ENCODE measurements at places on chromosomes 1 and 21.

GRCh38 chr1:154193821-154194220 is 1.9 kb upstream of the TPM3 start:
- DNase-seq = no peak

- no peak for DNase-seq
Observed at GRCh38 chr1:211947396-211948295, 87.7 kb downstream of the INTS7 start.

- no peak for DNase-seq
Observed at GRCh38 chr1:180237869-180238476, 7.9 kb downstream of the LHX4 start.

- DNase-seq = no peak
Observed at GRCh38 chr1:205416322-205416721, 5.5 kb downstream of the LEMD1 start.

DNA sequence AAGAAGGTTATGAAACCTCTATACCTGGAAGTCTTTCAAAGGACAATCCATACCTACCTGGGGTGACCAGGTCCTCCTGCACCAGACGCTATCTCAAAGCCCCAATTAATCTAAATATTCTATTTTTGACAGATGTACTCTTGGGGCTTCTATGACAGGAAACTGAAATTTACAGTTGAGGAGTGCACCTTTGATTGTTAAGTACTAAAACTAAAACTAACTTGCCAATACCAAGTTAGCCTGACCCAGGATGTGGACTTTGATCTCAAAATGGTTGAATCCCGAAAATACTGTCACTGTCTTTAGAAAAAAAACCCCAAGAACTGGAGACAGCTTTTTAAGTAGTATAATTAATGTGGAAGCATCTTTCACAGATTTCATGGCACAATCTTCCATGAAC is 162.4 kb downstream of the TTLL7 start:
- no peak for DNase-seq

GRCh38 chr1:182279724-182280503 is 111.7 kb downstream of the GLUL start:
- DNase-seq = no peak

- no peak for DNase-seq
Observed at GRCh38 chr1:153693466-153693865, 15.0 kb downstream of the NPR1 start.

DNA sequence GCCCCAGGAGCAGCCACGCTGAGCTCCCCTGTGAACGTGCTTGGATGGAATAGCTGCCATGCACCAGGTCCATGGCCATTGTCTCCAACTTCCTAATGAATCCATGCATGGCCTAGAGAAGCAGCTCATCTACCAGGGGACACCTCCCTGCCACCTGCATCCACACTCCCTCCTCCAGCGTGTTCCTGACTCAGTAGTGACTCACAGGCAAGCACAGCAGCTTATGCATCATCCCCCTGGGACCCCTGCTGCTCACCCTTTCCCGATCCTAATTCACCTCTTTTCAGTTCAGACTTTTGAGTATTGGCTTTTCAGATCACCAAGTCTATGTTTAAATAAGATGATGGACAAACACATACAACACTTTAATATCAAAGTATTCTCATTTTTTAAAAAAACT is 39.9 kb upstream of the TADA1 start:
- no peak for DNase-seq

DNA sequence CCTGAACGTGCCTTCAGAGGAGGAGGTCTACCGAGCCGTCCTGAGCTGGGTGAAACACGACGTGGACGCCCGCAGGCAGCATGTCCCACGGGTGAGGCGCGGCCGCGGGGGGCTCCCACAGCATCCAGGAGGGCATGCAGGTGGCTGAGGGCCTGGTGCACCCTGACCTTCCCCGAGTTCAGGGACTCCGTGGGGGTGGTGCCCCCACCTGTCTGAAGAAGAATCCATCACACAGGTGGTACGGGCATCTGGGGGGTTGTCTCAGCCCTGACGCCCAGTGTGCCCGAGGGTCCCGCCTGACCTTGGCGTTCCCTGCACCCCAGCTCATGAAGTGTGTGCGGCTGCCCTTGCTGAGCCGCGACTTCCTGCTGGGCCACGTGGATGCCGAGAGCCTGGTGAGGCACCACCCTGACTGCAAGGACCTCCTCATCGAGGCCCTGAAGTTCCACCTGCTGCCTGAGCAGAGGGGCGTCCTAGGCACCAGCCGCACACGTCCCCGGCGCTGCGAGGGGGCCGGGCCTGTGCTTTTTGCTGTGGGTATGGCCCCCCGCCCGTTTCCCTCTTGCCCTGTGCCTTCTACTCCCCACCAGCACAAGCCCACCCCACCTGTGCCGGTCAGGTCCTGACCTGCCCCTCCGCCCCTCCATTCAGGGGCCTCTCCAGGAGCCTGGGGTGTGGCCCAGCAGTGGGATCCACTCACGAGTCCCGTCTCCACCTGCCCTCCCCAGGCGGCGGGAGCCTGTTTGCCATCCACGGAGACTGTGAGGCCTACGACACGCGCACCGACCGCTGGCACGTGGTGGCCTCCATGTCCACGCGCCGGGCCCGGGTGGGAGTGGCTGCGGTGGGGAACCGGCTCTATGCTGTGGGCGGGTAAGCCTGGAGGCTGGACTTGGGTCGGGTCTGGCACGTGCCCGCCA is 2.3 kb downstream of the KLHL17 start:
- DNase-seq = no peak

GRCh38 chr1:145961425-145962156 is 2.8 kb downstream of the ANKRD34A start:
- peak; percentile 83 for DNase-seq

DNA sequence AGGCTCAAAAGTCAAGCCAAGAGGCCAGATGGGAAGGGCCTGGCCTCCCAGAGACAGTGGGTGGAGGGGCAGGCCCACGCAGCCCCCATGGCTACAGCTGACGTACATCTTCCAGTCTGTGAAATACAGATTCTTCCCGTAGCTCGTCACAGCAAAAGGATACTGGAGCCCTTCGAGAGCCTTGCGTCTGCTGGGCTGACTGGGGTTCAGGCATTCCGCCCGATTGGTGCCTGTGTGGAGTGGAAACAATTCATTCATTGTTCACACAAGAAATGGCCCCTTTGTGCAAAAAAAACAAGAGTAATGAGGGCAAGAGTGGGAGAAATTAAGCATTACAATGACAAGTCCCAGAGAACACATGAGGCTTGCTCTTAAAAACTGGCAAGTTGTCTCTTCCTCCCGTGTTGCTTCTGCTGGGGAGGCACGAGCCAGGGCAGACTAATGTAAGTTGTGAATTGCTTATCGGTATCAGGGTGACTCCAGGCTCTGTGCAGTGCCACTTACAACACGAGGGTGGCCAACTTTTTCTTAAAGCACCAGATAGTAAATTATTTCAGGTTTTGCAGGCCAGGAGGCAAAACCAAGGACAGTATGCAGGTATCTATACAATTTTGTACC is 85.1 kb downstream of the NID1 start:
- no peak for DNase-seq

- no peak for DNase-seq
Observed at GRCh38 chr1:91765880-91766443, 120.0 kb downstream of the TGFBR3 start.

DNA sequence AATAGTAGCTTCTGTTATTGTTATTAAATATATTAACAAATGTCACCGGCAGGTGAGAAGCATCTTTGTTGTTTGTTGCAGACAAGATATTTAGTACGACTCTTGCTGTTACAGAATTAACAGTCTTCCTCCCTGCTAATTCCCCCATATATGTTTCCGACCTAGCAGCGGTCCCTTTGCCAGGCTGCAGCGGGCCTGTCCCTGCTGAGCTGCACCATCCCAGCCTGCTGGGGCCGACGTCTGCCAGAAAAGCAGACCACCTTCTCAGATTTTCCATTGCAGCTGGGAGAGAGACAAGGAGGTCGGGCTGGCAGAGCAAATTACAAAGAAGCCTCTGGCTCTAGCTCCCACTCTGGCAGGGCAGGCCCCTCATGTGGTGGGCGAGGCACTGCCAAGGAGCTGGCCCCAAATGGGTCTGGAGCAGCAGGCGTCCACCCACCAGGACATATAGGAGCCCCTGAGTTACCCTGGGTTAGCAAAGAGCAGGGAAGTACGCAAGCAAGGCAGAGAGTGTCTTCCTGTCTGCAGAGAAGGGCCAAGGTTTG is 142.7 kb downstream of the FOXD2 start:
- peak; percentile 41 for DNase-seq

DNA sequence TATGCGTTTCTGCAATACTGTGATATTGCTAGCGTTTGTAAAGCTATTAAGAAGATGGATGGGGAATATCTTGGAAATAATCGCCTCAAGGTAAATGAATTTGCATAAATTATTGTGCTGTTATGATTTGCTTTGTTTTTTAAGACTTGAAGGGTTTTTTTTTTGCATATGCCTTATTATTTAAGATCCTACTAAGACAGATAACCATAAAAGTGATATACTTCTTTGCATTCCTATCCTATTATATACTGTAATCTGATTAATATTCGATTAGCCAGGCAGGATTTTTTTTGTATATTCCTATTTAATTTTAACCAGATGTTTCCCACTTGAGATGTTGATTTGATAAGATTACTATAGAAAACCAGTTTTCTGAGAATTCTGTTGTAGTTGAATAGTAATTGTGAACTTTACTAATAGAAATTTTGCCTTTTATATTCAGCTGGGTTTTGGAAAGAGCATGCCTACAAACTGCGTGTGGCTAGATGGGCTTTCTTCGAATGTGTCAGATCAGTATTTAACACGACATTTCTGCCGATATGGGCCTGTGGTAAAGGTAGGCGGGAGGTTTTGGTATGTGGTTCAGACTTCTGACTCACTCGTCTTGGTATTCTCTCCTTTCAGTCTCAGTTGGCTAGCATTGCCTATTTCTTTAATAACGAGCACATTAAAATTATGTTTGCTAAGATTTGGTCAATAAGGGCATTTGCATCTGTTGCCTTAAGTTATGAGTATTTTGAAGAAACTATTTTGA is 56.8 kb downstream of the ZBTB17 start:
- DNase-seq = peak; percentile 85

DNA sequence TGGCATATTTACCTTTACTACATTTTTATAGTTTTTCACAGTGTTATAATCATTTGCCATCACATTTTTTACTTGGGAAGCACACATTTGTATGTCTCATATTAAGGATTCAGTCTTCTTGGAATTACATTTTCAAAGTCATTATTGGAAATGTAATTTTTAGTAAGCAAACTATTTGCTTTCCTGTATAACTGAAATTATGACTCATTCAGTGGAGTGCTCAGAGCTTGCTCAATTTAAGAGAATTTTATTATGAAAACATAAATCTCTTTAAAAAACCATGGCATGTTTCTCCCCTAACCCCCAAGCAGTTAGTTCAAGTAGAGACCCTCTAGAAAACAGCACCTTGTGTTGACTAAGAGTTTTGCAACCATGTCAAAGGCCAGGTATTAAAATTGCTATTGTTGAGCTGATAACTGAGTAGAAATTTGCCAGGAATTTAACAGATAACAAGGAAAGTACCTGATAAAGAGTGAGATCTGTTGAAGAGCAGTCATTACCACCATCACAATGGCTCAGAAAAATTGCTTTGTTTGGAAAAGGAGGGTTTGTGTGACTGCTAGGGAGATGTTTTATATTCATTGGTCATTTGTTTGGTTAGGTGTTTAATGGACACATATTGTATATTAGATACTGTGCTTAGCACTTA is 105.9 kb downstream of the KCNK2 start:
- no peak for DNase-seq

DNA sequence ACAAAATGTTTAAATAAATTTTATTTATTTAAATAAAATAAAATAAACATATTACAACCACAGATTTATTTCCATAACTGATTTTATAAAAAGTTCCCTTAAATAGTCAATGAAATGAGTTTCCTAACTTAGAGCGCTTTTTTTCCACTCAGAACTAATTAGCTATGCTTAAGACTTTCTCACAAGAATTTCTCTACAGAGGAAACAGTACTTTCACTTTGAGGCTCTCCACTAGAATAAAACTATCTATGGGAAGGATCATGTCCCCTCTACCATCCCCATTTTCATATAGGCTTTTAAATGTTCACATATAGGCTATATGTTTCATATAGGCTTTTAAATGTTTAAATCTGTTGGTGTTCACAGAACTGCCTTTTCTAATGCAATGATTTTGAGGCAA is 40.0 kb upstream of the DPH5 start:
- no peak for DNase-seq

All from activated effector memory CD4-positive, alpha-beta T cell treated with anti-CD3 and anti-CD28 coated beads, Interleukin-2, amount 50 U/mL, for 16 hours (primary cell).